ENCODE measurements at places on chromosomes 6 and 20.

DNA sequence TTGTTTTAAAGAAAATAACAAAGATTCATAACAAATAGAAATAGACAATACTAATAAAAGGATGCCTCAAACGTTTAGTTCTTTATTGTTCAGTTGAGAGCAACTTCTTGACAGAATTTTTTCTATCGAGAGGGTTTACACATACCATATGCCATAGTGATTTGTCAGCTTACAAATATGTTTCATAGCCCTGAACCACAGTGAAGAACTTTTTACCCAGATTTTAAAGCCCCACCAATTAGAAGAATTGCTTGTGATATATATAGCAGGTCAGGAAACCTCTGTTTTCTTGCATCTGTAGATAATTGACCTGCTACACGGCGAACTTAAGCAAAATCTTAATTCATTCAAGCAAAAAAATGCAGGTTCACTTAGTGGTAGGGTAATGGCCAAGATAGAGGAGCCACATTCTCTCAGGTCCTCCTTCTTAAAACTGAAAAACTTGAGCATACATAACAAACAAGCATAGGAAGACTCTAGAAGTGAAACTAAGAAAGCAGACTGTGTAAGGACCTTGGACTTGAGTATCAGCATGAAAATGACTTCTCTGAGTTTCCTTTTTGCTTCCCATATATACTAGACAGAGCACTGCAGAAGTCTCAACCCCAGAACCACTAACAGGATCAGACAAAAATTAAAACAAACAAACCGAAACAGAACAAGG lies 39.5 kb downstream of the CRISP1 start:
- no peak for ATAC-seq

DNA sequence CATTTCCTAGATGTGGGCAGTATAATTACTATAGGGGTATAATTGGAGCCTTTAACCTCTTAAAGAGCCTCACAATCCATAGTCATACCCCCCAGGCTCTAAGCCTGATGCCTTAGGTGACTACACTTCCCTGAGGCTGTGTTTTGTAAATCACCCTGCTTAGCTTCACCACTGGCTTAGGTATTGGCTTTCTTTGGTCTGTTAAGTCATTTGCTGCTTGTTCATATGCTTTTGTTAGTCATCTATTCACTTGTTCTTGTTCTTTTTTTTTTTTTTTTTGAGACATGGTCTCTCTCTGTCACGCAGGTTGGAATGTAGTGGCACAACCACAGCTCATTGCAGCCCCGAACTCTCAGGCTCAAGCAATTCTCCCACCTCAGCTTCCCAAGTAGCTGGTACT lies 26.7 kb downstream of the KAT14 start:
- no peak for ATAC-seq

DNA sequence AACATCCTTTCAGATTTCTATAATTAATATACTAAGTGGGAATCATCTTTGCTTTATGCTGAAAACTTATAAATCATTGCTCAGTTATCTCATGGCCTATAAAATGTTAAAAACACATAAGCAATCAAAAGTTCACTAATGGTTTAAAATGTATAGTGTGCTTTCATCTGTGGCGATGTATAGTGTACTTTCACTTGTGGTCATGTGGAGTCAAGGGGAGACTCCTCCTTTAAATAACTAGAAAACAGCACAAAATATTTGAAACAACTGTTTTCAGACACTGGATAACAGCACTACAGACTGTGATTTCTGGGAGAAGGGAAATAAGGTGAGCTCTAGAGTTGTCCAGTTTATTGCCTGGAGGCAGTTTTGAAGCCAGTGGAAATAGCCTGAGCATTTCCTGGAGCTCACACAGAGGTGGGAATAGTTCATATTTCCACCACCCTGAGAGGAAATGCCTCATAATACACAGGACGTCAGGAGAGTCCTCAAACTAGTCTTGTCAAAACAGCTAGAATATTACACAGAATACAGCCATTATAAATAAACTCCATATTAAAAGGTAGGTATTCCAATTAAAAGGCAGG lies 89.4 kb downstream of the CEP162 start:
- ATAC-seq = no peak

- peak; percentile 99 for ATAC-seq
These were observed 14.3 kb downstream of the ID4 start for GRCh38 chr6:19851241-19852089.

DNA sequence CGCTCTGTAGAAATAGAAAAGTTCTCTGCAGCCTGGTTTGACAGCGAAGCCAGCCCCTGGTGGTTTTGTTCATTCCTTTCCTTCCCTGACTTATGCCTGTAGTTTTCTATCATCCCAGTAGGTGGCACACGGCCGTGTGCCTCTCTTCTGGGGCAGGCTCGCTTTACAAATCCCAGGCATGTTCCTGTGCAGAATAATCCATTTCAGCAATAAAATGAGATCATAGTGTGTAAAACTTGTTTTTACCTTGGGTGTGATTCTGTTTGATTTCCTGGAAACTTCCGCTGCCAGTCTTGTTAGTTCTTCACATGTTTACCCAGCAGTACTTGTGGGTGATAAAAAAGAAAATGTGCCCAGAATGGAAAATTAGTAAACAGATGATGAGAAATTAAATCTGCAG lies 7.4 kb upstream of the INSM1 start:
- ATAC-seq = peak; percentile 98

DNA sequence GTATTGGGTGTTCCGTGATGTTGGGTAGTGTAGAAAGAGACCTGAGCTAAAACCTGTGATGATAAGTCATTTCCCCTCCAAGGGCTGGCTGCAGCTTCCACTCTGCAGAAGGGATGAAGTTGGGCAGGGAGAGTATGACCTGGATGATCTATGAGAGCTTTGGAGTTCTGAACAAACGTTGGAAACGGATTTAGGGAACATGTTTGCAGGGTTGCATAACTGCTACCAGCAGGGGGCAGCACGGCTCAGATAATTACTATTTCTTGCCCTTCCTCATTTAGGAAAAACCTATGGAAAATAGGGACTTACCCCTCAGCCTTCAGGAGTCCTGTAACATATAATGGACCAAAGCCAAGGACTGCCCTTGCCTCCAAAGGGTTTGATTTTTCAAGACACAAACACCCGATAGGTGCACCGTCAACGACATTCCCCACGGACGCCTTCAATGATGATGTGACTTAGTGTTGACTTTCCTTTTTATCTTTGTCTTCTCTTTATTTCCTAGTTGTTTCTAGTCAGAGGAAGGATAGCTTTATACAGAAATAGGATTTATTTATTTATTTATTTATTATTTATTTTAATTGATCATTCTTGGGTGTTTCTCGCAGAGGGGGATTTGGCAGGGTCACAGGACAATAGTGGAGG lies 164.9 kb upstream of the SASH1 start:
- peak; percentile 74 for ATAC-seq

DNA sequence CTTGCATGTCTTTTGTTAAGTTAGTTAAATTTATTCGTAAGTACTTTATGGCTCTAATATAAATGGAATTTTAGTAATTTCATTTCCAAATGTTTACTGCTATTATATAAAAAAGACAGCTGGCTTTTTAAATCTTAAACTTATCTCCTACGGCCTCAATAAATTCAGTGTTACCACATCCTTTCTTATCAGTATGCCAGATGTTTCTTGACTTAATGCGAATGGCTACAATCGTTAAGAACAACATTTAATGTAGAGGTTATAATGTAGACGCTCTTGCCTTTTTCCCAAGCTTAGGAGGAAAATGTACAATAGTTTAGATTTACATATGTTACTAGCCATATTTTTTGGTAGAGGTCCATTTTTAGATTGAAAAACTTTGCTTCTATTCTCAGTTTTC lies 659.4 kb downstream of the TENT5A start:
- no peak for ATAC-seq

- no peak for ATAC-seq
These were observed 133.7 kb downstream of the ERMARD start for GRCh38 chr6:169885131-169885530.

DNA sequence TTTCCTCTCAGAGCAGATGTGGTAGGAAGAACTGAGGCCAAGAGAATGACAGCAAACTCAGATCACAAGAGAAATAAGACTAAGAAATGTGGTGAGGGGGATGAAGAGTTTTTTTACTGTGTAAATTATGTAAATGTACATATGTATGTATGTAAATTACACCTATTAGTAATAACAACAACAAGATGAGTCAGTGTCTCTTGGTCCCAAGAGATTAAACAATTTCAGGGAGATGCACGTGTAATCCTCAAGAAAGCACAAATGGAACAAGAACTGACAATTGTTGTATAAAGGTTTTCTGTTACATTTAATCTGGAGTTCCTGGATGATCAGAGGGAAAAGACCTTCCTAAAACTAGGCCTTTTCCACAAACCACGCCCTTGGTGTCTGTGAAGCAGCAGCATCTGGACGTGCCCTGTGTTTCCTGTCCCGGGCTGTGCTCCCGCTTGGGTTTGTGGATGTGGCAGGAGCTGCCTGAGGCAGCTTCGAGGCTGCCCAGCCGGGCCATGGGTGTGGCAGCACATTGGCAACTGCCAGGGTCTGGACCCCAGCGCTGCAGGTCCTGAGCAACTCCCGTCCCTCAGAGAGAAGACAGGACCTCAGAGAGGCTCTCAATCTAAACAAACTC lies 994 bp downstream of the CLDN20 start:
- peak; percentile 55 for ATAC-seq

- peak; percentile 21 for ATAC-seq
These were observed 17.8 kb downstream of the HIVEP2 start for GRCh38 chr6:142927271-142927580.

- ATAC-seq = no peak
These were observed 557.5 kb upstream of the NOX3 start for GRCh38 chr6:156013155-156013554.

- ATAC-seq = no peak
These were observed 6.6 kb upstream of the SLC16A10 start for GRCh38 chr6:111080698-111081097.

GRCh38 chr6:89311853-89312531 lies 3.1 kb downstream of the GABRR2 start:
- peak; percentile 82 for ATAC-seq

All from SK-N-SH treated with all-trans-retinoic acid at 6 μM for 48 hours (cell line).